ENCODE measurements at places on chromosomes 4 and X. TPM values are rescaled to one million over a fixed set of nuclear protein-coding genes. Genes with fewer than 3 reads are reported as not detected.

DNA sequence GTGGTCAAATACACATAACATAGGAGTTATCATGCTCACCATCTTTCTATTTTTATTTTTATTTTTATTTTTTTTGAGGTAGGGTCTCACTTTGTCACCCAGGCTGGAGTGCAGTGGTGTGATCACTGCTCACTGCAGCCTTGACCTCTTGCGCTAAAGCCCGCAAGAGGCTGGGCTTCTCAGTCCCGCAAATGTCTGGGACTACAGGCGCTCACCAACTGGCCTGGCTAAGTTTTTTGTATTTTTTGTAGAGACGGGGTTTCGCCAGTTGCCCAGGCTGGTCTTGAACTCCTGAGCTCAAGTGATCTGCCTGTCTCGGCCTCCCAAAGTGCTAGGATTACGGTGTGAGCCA is 295 bp upstream of the TLR10 start:
- no peak for DNase-seq

GRCh38 chr4:54189140-54189539 is 40.0 kb upstream of the PDGFRA start:
- DNase-seq = peak; percentile 58

- no peak for DNase-seq
Measured at GRCh38 chr4:4853371-4853823, 6.1 kb upstream of the MSX1 start.

- no peak for DNase-seq
Measured at GRCh38 chr4:8912089-8912455, 40.4 kb upstream of the HMX1 start.

The ETDA gene
- total RNA-seq = not detected

The GRIA2 gene
- total RNA-seq = not detected
